Left renal pelvis (tissue), 4 donors: ENCODE measurements at places on chromosomes 6 and 20.

DNA sequence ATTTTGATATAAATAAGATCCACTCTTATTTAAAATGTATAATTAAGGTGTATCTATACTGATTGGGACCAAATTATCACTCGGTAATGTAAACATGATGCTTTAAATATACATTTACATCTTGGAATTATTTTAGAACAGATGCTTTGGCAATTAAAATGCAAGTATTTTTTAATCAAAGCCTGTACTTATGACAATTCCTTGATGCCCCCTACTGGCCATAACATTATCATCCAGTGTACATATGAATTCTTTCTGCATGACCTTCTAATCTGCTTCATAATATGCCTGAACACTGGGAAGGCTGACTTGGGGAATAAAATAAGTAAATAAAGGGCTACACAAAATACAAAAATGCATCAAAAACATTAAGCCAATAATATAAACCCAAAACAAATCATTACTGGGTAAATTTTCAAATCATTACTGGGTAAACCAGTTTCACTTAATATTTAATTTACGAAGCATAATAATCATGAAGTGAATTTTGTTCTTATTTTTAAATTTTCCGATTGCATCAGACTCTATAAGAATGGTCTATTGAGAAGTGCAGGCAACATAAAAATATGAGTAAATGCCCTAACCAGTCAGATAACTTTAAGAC is 65.1 kb downstream of the CGA start:
- DNase-seq = peak; percentile 12

- DNase-seq = no peak
These were observed 8.0 kb downstream of the POFUT1 start for GRCh38 chr20:32215729-32216128.

DNA sequence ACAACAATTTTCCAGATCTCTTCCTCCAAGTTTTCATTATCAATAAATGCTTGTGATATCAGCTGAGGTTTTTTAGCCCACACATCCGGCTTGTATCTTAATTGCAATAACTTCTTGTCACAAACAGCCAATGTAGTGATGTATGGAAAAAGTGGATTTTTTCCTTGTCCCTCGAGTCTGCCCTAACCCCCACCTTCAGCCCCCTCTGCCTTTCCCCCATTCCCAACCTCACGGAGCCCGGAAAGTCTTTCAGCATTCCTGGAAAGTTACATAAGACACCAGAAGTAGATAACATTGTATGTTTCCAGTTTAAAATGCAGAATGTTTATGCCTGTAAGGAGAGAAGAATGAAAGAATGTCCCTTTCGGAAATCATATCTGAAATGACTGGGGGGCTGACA is 179.2 kb upstream of the PHACTR1 start:
- no peak for DNase-seq

GRCh38 chr6:154606457-154606856 is 96.0 kb upstream of the CNKSR3 start:
- DNase-seq = no peak

- DNase-seq = no peak
These were observed 38.5 kb downstream of the SNRNP48 start for GRCh38 chr6:7628479-7628878.

DNA sequence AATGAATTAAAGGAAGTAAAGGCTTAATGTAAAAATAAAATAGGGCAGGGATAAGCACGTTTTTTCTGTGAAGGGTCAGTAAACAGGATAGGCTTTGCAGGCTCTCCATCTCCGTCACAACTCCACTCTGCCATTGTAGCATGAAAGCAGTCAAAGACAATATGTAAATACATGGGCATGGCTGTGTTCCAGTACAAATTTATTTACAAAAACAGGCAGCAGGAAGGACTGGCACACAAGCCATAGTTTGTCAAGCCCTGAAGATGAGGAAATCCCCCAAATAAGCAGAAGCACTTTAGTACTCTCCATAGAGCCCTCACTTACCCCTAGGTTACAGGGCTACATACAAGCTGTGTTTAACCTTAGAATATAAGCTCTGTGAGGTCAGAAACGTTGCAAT is 8.9 kb upstream of the FBXO9 start:
- DNase-seq = no peak

DNA sequence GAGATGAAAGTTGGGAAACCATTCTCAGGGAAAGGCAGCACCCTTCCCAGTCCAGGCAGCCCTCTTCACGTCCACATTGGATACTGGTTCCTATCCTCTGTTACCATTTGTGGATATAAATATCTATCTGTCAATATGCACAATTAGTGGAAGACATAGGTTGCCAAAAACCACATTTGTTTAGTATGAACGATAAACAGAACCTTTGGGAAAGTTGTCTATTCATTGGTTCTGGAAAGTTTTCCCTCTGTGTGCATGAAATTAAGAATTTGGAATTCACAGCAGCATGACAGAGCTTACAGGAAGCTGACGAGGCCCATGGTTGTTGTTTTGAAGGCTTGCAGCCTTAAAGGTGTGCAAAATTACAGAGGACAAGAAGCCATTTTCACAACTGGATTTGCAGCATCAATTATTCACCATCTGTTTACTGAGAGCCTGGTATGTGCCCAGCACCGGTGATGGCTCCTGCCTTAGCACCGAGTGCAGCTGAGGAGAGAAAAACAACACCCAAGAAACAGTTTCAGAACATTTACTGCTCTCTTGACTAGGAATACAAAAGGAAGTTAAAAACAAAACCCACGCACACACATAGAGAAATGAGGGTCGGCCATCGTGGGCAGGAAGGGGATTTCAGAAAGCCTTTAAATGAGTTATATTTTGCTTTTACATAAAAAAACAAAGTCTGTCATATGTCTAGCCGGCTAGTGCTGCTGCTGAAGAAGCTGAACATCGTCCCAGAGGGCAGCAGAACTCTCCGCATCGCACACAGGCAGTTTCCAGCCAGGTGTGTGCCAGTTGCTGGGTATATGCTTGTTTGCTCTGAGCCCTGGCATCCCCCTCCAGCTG is 319.6 kb downstream of the FARS2 start:
- DNase-seq = no peak

GRCh38 chr20:32823078-32823477 is 3.3 kb downstream of the MAPRE1 start:
- DNase-seq = no peak

DNA sequence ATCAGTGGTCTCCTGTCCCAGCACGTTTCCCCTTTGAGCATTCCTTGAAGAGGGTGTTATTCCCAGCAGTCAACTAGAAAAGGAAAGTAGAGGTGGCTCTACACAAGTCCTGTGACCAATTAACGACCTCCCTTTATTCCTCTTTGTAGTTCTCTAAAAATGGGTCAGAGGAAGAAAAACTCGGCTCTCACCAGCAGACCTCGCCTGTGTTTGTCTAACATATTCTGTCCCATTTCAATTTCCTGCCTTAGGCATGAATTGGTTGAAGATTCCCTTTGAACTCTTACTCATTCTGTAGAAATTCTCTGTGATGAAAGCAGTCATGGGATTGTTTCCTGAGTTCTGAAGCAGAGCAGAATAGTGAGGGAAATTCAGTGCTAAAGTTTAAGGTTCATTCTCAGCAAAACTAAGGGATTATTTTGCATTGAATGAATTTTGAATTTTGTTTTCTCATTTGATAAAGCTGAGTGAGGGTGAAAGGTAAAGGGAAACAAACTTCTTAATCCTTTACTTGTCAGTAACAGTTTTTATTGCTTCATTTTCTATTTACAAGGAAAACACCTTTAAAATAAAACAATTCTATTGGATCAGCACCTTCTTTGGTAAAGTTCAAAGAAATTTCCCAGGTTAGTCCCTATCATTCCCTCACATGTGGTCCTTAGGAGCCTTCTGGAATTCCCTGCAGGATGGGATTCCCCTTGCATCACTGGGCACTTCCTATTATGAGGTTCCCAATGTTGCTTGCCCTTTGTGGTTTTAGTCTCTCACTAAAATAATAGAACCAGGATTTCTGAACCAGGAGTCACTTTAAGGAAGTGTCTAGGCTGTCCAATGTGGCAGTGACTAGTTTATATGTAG is 105.8 kb downstream of the SLX4IP start:
- DNase-seq = no peak

DNA sequence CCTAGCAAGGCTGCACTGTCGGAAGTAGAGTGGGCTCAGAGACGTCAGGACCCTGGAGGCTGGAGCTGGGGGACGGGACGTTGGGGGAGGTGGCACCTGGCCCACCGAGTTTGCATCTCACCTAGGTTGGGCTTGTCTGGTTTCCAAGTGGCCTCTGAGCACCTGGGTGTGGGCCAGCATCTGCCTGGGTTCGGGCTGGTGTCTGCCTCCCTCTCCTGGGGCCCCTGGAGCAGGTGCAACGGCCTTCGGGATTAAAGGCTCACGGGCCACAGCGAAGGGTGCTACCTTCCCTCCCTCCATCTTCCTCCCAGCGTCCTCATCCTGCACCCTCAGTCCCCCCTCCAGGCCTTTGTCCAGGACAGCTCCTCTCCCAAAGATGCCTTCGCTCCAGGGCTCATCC is 6.0 kb downstream of the HRH3 start:
- no peak for DNase-seq

DNA sequence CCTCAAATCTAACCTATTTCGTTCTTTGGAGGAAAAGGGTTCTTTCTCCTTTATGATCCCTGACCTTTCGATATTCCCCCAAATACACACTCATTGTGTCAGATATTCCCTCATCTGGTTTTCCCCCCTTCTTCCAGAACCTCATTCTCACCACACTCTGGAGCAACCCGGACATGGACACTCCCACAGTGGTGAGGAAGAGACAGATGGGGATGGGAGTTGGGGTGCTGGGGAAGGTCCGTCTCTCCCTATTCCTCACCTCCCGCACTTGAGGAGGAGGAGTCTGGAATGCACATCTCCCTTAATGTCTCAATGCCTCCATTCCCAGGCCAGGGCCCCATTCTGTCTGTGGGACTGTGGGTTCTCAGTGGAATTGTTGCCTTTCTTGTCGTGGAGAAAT is 1.3 kb downstream of the SLC39A7 start:
- DNase-seq = no peak
